Uterus (tissue), 4 donors: ENCODE measurements at places on chromosomes 12 and 14. TPM values are rescaled to one million over a fixed set of nuclear protein-coding genes. Genes with fewer than 3 reads are reported as not detected.

The PLXNC1 gene
- total RNA-seq = 11.6 TPM

GRCh38 chr12:114319422-114319821 is 86.5 kb downstream of the TBX5 start:
- peak; percentile 18 for DNase-seq

The CISTR gene
- total RNA-seq = not detected

The CLEC4D gene
- not detected for total RNA-seq

The FBLN5 gene
- 304 TPM for total RNA-seq
